Upper lobe of right lung (tissue), 1 donor: ENCODE measurements at places on chromosomes 3 and 15. TPM values are rescaled to one million over a fixed set of nuclear protein-coding genes. Genes with fewer than 3 reads are reported as not detected.

The PLA2G4E gene
- total RNA-seq = 1.5 TPM

The CCR1 gene
- 40.9 TPM for total RNA-seq

The LSAMP gene
- total RNA-seq = 24.6 TPM

The STAB1 gene
- total RNA-seq = 152 TPM

The MUSTN1 gene
- 5.4 TPM for total RNA-seq

The GOLGA6L24 gene
- total RNA-seq = not detected

The SNURF gene
- total RNA-seq = 11.5 TPM

- no peak for DNase-seq
Observed at GRCh38 chr3:122681974-122682409, 1.4 kb downstream of the PARP14 start.

DNA sequence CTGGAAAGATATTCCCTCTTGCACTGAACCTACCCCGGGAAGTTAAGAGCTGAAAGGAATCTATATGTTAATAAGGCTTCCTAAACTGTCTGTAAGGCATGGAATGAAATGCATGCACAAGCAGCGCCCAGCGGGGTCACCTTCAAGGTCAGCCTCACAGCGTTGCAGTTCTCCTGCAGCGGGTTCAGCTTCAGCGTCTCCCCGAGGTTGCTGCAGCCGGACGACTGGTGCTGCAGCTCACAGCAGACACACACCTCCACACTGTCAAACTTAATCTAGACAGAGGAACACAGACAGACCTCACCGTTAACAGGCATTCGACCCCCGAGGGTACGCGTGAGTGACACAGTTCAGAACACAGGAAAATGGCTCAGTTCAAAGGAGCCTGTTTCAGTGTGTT, 73.3 kb downstream of the NSMCE3 start:
- no peak for DNase-seq

GRCh38 chr3:159229116-159229680, 427.3 kb downstream of the MFSD1 start:
- no peak for DNase-seq

DNA sequence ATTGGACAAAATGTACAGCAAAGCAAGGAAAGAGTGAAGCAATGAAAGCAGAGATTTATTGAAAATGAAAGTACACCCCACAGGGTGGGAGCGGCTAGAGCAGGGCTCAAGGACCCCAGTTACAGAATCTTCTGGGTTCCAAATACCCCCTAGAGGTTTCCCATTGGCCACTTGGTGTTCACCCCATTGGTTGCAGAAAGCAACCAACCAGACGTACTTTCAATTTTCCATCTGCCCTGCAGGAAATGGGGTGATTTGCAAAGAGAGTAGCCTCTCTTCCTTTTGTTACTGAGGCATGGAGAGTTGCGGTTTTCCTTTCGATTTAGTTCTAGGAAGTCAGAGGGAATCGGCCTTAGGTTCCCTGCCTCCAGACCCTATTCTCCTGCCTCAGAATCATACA, 2.4 kb downstream of the PML start:
- no peak for DNase-seq

GRCh38 chr3:63990733-63991132, 32.6 kb downstream of the PSMD6 start:
- no peak for DNase-seq

DNA sequence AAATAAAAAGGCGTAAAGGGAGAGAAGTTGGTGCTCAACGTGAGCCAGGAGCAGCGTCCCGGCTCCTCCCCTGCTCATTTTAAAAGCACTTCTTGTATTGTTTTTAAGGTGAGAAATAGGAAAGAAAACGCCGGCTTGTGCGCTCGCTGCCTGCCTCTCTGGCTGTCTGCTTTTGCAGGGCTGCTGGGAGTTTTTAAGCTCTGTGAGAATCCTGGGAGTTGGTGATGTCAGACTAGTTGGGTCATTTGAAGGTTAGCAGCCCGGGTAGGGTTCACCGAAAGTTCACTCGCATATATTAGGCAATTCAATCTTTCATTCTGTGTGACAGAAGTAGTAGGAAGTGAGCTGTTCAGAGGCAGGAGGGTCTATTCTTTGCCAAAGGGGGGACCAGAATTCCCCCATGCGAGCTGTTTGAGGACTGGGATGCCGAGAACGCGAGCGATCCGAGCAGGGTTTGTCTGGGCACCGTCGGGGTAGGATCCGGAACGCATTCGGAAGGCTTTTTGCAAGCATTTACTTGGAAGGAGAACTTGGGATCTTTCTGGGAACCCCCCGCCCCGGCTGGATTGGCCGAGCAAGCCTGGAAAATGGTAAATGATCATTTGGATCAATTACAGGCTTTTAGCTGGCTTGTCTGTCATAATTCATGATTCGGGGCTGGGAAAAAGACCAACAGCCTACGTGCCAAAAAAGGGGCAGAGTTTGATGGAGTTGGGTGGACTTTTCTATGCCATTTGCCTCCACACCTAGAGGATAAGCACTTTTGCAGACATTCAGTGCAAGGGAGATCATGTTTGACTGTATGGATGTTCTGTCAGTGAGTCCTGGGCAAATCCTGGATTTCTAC, at the start of gene RARB:
Gene RARB (plus strand): TSS at position 322 of the 847 bp plus-strand sequence. CDS start 469 bp downstream, at position 791.
- DNase-seq = peak; percentile 66

- DNase-seq = no peak
Observed at GRCh38 chr3:111301238-111301798, 229.7 kb downstream of the NECTIN3 start.

- no peak for DNase-seq
Observed at GRCh38 chr15:64850778-64851502, 9.2 kb downstream of the PLEKHO2 start.

GRCh38 chr3:78130741-78131290, 1090.9 kb downstream of the ROBO2 start:
- DNase-seq = no peak

- no peak for DNase-seq
Observed at GRCh38 chr3:19961960-19962359, 15.1 kb downstream of the RAB5A start.

DNA sequence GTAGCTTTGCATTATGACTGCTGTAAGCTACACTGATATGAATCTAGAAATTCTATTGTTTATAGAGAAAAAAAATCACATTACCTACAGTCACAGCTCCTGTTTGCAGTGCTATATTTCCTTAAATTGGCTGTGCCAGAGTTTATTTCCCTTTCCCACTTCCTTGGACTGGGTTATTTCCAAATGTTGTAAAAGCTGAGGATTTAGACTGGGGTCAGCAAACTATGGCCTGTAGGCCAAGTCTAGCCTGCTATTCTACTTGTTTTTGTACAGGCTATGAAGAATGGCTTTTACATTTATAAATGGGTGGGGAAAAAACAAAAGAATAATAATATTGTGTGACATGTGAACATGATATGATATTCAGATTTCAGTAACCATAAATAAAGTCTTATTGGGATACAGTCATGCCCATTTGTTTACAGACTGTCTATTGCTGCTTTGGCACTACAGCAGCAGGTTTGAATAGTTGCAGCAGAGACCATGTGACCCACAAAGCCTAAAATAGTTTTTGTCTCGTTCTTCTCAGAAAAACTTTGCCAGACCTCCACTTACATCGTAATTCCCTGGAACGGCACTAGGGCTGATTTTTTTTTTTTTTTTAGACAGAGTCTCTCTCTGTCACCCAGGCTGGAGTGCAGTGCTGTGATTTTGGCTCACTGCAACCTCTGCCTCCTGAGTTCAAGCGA, 7.8 kb downstream of the GLDN start:
- no peak for DNase-seq

DNA sequence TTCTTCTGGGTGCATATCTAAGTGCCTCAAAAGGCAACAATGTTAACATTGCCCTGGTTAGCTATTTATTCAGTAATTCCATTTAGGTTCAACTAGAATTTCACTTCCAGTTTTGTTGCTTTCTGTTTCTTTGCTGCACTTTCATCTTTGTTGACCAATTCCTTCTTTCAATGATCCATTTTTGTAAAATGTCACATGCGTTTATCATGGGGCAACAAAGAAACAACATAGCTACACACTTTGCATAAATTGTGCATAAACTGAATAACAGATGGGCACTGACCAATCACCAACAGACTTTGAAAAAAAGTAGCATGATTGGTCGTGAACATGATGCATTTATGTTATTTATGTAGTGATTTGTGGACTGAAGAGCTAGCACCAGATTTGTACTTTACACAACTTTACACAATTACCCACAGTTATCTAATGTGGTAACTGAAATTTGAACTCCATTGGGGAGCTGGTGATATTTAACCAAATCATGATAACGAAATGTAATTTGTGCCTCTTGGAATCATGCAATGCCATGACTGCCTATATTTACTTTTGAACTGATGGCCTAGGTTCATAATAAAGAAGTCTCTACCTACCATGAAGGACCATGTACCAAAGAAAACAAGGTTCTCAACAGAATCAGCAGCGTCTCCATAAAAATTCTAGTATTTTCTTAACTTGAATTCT, 7.1 kb upstream of the CPOX start:
- no peak for DNase-seq

DNA sequence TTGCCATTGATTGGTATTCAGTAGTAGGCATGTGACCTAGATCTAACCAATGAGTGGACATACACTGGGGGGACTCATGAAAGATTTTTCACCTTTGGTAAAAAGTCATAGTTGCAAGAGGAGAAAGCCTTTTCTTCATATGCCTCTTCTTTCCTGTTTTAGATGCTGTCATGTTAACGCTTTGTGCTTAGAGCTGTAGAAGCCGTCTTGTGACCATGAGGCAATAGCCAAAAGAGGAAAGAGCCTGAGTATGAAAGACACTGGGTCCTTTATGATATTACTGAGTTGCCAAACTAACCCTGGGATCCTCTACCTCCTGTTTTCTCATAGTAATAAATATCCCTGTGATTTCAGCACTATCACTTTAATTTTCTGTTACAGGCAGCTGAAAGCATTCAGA, 396.0 kb downstream of the FHIT start:
- no peak for DNase-seq

GRCh38 chr3:57082481-57082880, 22.0 kb downstream of the SPATA12 start:
- DNase-seq = no peak

- DNase-seq = no peak
Observed at GRCh38 chr3:115831864-115832263, 208.6 kb downstream of the GAP43 start.

DNA sequence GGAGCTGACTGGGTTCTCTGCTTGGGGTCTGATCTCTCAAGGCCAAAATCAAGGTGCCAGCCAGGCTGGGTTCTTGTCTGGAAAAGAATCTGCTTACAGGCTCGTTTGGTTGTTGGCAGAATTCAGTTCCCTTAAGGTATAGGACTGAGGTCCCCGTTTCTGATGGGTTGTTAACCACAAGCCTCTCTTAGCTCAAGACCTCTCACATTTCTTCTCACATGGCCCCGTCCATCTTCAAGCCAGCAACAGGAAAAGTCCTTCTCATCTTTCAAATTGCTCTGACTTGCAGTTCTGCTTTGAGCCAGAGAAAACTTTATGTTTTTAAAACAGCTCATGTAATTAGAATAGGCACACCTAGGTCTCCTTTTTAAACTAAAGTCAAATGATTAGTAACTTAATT, 20.4 kb downstream of the UACA start:
- DNase-seq = no peak

DNA sequence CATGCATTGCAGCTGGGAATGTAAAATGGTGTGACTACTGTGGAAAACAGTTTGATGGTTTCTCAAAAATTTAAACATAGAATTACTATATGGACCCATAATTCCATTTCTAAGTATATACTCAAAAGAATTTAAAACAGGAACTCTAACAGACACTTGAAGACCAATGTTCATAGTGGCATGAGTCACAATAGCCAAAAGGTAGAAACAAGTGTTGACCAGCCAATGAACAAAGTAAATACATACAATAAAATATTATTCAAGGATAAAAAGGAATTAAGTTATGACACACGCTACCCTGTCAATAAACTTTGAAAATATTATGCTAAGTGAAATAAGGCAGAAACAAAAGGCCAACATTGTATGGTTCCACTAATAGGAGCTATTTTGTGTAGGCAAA, 357.4 kb upstream of the IL12A start:
- no peak for DNase-seq

DNA sequence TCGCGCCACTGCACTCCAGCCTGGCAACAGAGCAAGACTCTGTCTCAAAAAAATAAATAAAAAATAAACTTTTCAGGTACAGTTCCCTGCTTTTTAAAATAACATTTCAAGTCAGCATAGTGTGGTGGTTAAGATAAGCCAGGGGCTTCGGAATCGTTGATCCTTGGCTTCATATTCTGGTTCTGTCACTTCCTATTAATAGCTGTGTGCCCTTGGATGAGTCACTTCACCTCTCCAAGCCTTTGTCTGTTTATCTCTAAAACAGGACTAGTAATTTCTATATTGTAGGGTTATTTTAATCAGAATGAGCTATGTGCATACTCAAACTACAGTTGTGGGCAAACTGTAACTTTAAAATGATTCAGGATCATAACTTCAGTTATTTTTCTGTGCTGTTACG, 53.8 kb upstream of the SENP5 start:
- DNase-seq = no peak

- DNase-seq = no peak
Observed at GRCh38 chr3:69770976-69771634, 31.8 kb downstream of the MITF start.
